Activated CD4-positive, CD25-positive, alpha-beta regulatory T cell treated with anti-CD3 and anti-CD28 coated beads, Interleukin-2, amount 50 U/mL, for 24 hours (primary cell): ENCODE measurements at places on chromosomes 6 and 20.

DNA sequence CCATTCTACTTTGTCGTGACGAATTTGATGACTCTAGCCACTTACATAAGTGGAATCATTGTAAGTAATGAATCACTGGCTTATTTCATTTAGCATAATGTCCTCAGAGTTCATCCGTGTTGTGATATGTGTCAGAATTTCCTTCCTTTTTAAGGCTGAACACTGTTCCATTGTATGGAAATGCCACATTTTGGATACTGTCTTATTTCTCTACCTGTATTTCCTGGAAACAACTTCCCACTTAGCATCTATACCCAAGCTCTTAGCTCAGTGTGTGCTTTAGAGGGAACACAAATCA lies 28.8 kb upstream of the GGTLC1 start:
- ATAC-seq: peak; percentile 64

DNA sequence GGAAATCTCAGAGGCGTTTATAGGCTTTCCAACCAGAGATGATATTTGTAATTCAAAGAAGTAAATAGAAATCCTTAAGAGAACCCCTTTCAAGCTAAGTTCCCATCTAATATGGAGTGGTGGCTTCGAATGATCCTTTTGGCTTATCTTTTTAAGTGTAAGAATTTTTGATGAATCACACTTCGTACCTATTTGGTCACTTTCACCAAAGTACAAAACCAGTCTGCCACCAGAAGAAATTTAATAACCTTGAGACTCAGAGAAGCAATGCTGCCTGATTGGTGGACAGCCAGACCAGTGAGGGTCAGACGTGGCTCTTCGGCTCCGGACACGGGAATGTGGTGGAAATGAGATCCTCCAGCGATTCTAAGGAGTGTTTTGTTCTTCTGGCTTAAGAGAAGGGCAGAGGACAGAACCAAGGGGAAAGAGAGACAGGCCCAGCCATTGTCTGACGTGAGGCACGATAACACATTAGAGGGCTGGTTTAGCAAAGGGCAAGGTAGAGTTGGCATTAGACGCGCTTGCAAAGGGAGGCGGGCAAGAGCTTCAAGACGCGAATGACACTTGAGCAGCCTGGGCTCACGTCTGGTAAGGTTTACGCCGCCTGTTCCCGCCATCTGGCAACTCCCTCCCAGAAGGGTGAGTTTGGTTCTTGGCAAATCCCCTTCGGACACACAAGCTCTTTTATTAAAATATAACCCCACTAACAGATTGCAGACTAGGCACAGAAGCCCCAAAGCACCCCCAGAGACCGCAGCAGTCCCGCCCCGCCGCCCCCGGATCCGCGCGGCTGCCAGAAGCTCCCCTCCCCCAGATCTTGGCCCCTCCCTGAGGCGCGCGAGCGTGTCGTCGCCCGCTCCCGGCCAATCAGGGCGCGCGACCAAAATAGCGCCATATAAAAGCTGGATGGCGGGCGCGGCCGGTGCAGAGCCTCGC lies 50.0 kb upstream of the EZR start:
- peak; percentile 40 for ATAC-seq

DNA sequence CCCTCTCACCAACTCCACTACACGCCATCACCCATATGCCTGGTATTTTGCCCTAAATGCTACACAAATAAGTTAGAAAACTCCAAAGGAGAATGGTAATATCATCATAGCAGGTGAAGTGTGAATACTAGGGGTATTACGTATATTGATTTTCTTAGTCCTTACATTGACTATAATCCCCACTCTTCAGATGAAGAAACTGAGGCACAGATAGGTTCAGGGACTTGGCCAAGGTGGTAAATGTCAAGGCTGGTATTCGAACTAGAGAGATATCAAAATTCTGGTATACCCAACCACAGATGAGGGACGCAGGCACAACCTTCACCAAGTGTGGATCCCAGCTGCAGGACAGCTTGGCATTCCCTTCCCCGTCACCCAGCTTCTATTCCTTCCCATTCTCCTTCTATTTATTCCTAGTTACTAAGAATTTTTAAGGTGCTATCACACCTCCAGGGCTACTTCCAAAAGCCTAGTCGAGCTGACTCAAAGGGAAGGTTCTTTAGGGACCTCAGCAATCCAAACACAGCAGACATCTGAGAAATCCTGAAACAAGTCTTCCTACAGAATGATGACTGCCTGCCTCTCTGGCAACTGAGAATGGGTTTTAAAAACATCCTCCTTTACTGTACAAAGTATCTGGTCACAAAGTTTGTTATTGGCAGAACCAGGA lies 32.6 kb downstream of the ATXN1 start:
- no peak for ATAC-seq

GRCh38 chr6:32969685-32970412 lies 1.5 kb downstream of the BRD2 start:
- ATAC-seq: peak; percentile 1

DNA sequence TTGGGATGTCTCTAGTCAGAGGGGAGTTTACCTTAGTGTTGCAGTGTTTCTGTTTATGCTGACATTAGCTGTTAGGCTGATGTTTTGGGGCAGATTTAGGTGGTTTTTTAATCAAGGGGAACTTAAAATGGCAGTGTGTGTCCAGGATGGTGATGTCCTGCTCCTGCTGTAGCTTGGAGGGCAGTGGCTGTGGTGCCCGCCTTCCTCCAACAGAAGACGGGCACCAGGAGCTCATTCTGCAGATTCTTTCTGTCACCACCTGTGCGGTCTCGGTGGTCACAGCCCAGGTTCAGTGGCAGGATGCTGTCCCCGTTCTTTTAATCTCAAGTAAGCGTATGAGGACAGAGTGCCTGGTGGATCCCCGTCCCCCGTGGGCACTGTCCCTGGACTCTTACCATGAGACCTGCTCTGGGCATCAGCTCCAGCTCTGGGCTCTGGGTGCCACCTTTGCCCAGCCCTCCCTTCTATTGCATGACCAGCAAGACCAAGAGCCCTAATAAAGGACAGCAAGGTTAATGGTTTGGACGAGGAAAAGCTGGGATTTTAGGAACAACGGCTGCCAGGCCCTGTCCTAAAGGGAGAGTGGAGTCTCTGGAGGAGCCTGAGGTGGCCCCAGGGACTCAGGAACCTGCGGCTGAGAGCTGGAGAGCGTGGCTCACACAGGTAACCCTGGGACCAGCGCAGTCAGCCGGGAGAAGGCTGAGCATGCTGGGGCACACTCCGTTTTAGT lies 217.3 kb downstream of the ERMARD start:
- no peak for ATAC-seq

- peak; percentile 59 for ATAC-seq
These were observed 198.2 kb downstream of the GMPR start for GRCh38 chr6:16436550-16436949.

- ATAC-seq: no peak
These were observed 111.0 kb downstream of the SOBP start for GRCh38 chr6:107600936-107601335.

GRCh38 chr6:87721311-87721710 lies 19.3 kb upstream of the AKIRIN2 start:
- no peak for ATAC-seq

DNA sequence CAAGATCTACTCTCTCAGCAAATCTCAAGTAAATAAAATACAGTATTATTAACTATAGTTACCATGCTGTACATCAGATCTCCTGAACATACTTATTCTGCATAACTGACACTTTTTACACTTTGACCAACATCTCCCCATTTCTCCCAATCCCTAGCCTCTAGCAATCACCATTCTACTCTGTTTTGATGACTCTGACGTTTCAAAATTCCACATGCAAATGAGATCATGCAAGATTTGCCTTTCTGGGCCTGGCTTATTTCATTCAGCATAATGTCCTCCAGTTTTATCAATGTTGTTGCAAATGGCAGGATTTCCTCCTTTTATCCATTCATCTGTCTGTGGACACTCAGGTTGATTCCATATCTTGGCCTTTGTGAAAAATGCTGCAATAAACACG lies 266.3 kb downstream of the RFPL4B start:
- ATAC-seq: no peak

GRCh38 chr6:149233056-149233715 lies 84.3 kb upstream of the TAB2 start:
- ATAC-seq: peak; percentile 69

- peak; percentile 36 for ATAC-seq
These were observed 531.3 kb upstream of the JAG1 start for GRCh38 chr20:11204926-11205768.

DNA sequence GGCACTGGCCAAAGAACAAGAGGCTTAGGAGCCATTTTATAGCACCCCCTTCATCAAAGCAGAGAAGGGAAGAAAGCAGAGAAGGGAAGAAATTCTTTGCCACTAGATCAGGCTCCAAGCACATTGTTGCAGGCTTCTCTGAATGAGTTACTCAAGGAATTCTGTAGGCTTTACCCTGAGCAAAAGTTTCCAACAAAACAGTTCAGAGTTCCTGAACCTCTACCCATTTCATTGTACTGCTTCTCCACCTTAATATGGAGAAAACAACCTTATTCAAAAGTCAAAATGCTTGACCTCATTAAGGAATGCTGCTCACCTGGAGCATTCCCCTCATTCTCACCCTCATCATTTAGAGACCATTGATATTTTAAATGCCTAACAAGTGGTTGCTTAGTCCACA lies 115.5 kb upstream of the LOC128125822 start:
- ATAC-seq: no peak

DNA sequence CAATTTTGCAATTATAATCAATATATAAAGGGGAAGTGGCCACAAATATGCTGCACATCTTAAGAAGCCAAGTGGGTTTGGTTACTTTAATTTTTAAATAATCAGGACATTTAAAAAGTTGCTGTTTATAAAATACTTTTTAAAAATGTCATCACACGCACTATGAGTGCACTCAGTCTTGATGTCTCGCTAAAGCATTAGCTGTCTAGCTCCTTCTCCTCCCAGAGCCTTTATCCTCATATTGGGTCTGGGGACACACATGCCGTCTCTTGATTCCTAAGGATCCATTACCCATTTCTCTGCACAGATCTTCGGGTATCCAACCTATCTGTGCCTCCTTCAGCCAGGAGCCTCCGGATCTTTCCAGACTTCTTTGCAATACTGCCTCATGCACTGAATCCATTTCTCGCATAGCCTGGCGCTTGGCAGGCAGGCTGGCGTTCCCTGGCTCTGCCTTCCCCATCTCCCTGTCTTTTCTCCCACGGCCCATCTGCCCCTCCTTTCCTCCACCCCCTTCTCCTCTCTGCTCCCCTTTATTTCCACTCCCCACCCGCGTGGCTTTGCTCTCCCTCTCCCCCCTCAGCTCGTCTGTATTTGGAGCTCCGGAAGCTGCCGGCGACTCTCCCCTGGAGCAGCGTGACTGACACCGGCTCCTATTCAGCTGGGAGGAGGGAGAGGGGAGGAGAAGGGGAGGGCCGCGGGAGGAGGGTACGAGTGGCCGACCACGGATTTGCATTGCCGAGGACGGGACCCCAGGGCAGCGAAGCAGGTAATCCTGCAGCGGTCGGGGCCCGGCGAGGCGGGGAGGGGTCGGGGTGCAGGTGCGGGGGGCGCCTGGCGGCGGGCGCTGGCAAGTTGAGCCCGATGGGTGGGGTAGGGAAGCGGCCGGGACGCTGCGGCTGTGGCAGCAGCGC lies at the start of gene CAP2:
Gene CAP2 (plus strand): TSS at position 618 of the 914 bp plus-strand sequence. CDS start 27,961 bp downstream, outside the sequence.
- no peak for ATAC-seq

- no peak for ATAC-seq
These were observed 3.4 kb downstream of the TRIM10 start for GRCh38 chr6:30157581-30157980.

- no peak for ATAC-seq
These were observed 46.4 kb downstream of the PRL start for GRCh38 chr6:22250486-22250885.

DNA sequence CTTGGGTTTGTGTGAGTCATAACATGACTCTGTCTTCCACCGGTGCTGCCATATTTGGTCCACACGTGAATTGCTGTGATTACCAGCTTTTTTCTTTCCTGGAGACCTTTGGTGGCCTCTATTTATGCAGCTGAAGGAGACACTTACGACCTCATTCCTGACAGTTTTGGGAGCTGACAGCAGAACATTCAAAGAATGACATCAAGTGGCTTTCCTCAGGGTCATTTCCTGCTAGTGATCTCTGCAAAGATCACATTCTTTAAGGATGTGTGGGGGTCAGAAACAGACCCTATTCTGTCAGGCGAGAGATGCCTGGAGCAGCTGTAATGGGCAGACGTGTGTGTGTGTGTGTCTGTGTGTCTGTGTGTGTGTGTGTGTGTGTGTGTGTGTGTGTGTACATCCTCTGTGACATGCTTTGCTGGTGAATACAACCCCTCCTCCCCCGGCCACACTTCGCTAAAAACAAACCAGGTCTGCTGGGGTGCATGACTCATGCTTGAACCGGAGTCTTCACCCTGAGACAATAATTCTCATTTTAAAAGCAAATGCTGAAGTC lies 115.6 kb downstream of the TMEM170B start:
- peak; percentile 74 for ATAC-seq

DNA sequence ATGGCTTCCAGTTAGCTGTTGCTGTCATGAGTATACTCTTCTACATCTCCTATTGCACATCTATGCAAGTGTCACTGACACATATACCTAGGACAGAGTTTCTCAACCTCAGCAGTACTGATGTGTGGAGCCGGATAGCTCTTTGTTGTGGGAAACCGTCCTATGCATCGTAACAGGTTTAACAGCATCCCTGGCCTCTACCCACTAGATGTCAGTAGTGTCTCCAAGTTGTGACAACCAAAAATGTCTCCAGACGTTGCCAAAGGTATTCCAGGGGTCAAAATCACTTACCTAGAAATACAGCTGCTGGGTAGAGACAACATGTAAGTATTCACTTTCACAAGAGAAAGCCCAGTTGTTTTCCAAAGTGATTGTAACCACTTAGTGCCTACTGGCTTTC lies 637.6 kb downstream of the RNF144B start:
- ATAC-seq: no peak

- ATAC-seq: no peak
These were observed 13.8 kb downstream of the FOXQ1 start for GRCh38 chr6:1325461-1326309.

- no peak for ATAC-seq
These were observed 497.1 kb upstream of the ARID1B start for GRCh38 chr6:156280065-156280464.

DNA sequence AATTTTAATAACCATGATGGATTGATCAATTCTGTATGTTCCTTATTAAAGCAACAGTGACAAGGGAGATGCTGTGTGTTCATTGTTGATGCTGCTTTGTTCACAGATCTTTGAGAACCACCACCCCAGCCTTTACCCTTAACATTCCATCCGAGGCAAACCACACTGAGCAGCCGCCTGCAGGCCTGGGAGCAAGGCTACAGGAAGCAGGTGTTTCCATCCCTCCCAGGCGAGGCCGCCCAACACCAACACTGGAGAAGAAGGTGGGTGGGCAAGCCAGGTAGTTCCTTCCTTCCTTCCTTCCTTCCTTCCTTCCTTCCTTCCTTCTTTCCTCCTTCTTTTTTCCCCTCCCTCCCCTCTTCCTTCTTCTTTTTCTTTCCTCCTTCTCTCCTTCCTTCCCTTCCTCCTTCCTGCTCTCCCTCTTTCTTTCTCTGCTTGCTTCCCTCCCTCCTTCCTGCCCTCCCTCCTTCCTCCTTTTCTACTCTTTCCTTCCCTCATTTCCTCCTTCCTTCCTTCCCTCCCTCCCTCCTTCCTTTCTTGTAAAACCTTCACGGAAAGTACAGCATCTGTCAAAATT lies 13.7 kb downstream of the TTLL2 start:
- ATAC-seq: no peak

- ATAC-seq: no peak
These were observed 143.7 kb downstream of the KLHL32 start for GRCh38 chr6:97068211-97068610.
